Suppressor macrophage (primary cell): ENCODE measurements at places on chromosomes 12 and 14.

GRCh38 chr14:58555647-58556046 is 82.1 kb upstream of the DACT1 start:
- no peak for DNase-seq

GRCh38 chr14:100773331-100774163 is 46.9 kb downstream of the DLK1 start:
- no peak for DNase-seq

DNA sequence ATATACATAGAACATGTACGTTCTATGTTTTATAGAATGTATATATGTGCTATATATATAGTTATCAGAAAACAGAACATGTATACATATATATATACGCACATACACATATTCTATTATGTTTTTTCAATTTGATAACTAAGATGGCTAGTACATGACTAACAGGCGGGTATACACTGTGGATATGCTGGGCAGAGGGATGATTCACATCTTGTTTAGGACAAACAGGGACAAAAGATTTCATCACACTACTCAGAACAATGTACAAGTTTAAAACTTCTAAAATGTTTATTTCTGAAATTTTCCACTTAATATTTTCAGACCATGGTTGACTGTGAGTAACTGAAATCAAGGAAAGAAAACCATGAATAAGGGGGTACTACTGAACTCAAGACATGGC is 17.4 kb downstream of the TIMELESS start:
- DNase-seq, result no peak

- DNase-seq, result no peak
These were observed 21.3 kb downstream of the DCAF4 start for GRCh38 chr14:72947366-72948160.

- DNase-seq, result no peak
These were observed 13.2 kb downstream of the CLBA1 start for GRCh38 chr14:104998801-104999200.

DNA sequence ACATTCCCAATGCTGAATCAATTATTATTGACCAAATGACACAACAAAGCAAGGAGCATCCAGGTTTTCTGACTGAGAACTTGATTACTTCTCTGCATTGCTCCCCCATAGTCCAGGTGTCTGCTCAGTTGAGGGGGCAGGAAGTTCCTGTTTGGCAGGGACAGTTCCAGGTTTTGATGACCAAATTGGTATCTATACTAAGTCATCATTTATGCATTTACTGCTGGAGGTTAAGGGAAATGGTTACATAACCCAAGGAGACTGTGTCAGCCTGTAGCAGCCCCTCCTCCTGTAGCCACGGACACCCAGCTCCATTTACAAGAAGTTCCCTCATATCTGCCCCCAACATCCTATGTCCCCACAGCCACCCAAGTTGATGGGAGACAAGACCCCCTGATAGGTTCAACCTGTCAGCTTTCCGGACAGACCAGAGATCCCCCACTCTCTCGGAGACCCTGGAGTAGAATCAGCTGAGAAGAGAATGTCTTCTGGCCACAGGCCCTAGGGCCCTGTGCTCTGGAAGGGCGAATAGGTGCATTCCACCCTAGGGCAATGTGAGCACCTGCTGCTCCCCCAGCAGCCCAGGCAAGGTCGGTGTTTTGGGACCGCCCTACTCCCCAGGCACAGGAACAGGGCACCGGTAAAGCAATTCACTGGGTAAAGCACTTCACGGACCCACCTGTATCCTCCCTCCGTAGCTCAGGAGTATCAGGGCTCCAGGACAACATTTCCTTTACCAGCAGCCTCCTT is 23.6 kb downstream of the IRF2BPL start:
- DNase-seq, result peak; percentile 55

GRCh38 chr12:57551637-57552305 is 1.9 kb downstream of the KIF5A start:
- DNase-seq, result no peak

- peak; percentile 89 for DNase-seq
These were observed 4.7 kb upstream of the TTC7B start for GRCh38 chr14:90820958-90821357.

DNA sequence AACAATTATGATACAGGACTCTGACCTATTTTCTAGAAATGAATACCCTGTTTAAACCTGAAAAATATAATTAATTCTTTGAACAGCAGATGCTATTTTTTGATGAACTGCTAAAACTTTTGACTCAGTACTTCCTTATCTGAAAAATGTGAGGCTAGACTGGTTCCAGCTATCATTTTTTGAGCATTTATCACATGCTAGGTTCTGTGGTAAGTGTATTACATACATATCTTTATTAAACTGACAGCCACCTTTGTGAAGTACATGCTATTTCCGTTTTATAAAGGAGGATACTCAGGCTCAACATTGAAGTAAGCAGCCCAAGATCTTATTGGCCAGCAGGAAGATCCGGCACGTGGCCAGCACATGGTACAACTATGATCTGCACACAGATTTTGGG is 459.8 kb upstream of the SEL1L start:
- DNase-seq, result no peak

GRCh38 chr12:26282339-26282940 is 87.1 kb downstream of the SSPN start:
- no peak for DNase-seq

GRCh38 chr12:130481392-130481879 is 143.7 kb downstream of the PIWIL1 start:
- no peak for DNase-seq

DNA sequence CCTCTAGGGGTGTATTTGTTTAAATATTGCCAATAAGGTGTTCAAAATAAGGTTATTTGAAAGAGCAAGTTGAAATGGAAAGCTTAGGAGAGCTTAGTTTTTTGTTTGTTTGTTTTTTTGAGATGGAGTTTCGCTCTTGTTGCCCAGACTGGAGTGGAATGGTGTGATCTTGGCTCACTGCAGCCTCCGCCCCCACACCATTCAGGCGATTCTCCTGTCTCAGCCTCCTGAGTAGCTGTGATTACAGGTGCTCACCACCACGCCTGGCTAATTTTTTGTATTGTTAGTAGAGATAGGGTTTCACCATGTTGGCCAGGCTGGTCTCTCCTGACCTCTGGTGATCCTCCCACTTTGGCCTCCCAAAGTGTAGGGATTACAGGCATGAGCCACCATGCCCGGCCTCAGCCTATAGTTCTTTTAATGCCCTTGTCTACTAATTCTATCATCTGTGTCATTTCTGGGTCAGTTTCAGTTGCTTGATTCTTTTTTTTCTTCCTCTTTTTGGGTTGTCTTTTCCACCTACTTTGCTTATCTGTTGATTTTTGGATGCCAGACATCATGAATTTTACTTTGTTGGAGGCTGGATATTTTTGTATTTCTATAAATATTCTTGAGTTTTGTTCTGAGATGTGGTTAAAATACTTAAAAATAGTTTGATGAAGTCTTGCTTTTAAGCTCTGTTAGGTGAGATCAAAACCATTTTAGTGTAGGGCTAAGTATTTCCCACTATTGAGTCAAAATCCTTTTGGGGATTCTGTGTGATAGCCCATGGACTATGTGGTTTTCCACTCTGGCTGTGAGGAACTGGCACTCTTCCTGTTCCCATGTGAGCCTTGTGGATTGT is 18.7 kb downstream of the RCOR1 start:
- DNase-seq, result peak; percentile 34

DNA sequence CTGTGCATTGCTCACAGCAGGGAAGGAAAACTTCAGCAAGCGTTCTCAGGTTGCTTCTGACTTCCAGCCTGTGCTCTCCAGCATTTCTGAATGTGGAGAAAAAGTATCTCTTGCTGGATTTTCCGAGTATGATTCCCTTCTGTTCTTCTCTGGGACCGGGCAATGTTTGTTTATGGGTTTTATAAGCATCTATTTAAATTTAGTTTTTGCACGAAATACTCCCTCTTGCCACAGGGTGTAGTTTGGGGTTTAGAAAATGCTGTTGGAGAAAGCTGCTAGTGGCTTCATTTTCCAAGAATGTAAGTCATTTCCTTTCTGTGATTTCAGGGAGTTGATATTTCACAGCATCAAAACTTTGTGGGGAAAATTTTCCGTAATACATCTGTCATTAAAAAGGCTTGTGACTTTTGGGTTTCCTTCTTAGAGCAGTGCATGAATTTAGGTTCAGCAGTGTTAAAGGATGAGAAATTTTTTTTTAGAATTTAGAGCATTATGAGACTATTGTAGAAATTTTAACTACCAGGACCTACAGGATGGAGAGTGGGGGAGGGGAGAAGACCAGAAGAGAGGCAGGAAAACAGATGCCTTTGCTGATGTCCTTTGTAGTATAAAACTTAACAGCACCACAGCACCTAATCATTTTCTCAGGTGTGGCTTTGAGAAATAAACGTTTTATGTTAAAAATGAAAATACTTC is 1.5 kb downstream of the FRMD6 start:
- peak; percentile 17 for DNase-seq

- no peak for DNase-seq
These were observed 207.7 kb downstream of the TTC8 start for GRCh38 chr14:89032086-89032649.

DNA sequence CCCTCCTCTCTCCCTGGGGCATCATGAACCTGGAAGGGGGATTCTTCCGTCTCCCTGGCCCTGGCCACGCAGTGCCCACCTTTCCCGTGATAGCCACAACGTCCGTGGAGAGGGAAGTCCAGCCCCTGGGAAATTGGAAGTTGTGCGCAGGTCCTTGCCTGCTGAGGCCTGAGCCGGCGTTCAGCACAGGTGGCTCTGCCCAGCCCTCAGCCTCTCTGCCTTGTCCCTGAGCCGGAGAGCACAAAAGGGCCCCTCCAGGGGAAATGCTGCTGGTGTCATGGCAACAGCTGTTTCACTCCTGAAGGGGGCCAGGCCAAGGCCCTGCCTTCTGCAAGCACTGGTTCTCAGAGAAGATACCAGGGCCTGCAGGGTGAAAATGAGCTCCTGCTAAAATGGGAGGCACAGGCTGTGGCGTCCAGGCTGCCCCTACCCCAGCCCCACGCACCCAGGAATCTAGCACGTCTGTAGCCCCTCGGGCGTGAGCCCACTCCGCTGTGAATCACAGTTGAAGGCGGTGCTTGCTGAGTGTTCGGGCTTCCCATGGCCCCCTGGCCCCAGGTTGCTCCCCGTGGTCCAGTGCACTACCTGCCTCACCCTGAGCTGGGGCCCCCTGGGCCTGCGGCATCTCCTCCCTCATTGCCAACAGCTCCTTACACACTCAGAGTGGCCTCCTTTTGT is 149.4 kb downstream of the ADGRD1 start:
- DNase-seq, result no peak
